ENCODE measurements at places on chromosomes 7 and 10.

- DNase-seq: peak; percentile 60
Measured at GRCh38 chr10:33376976-33377657, 42.6 kb upstream of the NRP1 start.

- DNase-seq: no peak
Measured at GRCh38 chr7:91459539-91459938, 195.3 kb downstream of the FZD1 start.

DNA sequence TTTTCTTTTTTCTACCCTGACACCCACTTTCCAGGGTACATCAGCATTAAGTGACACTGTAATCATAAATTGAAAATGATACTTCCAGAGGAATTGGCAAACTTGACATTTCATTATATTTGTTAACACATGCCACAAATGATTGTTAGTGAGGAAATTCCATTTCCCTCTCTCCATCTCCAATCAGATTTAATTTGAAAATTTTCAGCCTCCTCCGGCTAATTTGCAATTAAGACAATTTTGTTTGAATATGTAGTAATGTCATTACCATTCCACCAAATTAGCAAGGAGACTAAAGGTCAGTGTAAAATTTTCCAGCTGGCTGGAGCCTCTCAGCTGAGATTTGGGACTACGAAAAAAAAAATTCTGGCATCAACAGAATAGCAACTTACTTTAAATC is 242.7 kb downstream of the FOXP2 start:
- DNase-seq: no peak

DNA sequence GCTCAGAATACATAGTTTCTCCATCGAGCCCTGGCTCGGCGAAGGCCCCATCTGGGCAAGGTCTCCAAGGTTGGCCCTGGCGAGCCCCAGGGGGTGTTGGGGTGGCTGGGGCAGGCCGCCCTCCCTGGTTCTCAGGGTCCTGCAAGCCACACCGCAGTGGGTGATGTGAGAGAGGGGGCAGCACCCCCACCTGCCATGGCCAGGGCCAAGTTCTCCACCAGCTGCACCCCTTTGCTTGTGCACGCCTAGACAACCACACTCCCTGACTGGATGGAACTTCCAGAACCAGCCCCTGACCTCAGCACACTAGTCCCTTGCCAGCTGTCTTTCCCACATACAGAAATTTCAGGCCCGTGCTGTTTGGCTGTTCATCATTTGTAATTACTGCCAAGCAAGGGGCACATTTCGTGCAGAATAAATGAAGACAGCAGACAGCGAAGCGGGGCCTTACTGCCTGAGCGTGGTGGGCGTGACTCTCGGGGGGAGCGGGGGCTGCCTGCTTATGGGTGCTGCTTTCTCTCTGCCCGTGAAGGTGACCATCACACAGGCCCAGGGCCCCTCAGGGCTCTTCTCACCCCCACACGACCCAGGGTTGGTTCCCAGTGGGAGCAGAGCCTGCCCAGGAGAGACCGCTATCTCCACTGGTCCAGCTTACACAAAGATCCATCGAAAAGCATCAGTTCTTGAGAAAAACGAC is 85.9 kb downstream of the ADARB2 start:
- no peak for DNase-seq

DNA sequence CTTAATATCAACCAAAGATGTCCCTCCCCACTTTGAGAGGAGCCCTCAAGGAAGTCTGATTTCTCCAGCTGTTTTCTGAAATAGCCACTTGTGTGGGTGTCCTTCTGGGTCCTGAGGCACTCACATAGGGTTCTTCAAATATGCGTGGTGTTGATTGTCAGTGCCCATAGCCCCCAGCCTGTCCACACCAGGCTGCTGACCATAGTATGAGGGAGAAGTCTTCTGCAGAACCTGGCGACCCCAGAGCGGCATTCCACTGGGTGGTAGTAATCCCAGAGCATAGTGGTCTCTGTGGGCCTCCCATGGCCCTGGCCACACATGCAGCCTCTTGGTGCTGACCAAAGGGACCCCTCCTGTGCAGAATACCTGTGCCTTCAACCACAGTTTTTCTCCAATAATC is 82.7 kb upstream of the MACROH2A2 start:
- DNase-seq: no peak

DNA sequence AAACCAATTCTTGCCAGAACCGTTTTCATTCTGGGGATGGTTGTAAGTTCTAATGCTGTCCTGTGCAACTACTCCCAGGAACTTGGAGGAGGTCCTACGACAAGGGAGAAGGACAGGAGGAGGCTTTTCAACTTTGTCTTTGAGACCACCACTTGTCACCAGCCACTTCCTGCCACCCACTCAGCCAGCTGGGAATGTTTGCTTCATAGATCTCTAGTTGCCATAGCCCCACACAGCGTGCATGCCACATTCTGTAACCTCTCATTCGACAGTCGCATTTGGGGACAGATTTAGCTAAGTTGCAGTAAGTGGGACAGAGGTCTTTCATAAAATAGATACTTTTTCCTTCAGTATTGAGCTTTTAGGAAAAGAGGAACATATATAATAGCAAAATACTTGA is 78.0 kb downstream of the TAF3 start:
- no peak for DNase-seq

- no peak for DNase-seq
Measured at GRCh38 chr7:137206770-137207169, 136.8 kb downstream of the PTN start.

DNA sequence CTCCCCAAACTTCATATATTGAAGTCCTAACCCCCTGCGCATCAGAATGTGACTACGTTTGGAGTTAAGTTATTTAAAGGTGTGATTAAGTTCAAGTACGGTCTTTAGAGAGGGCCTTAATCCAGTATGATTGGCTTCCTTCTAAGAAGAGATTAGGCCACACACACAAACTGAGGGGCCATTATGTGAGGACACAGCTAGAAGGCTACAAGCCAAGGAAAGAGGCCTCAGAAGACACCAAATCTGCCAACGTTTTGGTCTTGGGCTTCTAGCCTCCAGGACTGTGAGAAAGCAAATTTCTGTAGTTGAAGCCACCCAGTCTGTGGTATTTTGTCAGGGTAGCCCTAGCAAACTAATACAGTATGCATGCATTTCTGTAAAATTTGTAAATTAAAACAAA is 41.7 kb downstream of the REEP3 start:
- no peak for DNase-seq

- DNase-seq: no peak
Measured at GRCh38 chr7:140058517-140058916, 4.2 kb downstream of the PARP12 start.

- DNase-seq: peak; percentile 70
Measured at GRCh38 chr10:32210306-32211045, 136.5 kb downstream of the EPC1 start.

DNA sequence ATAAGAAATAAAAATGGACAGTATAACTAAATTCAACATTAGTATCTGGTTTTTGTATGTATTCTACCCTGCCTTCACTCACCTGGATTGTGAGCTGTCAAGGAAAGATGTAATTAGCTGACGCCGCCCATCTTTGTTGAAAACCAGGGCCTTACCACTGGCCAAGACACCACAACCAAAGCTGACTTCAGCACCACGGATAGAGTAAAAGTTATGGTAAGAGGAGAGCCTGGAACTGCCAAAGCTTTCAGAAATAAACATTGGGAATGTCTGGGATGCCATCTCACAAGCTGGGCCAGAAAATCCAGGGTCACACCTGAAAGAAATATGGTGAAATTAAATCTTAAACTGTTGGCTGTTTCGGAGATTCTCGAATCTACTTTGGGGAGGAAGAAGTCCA is 190.1 kb upstream of the SLC26A5 start:
- no peak for DNase-seq

DNA sequence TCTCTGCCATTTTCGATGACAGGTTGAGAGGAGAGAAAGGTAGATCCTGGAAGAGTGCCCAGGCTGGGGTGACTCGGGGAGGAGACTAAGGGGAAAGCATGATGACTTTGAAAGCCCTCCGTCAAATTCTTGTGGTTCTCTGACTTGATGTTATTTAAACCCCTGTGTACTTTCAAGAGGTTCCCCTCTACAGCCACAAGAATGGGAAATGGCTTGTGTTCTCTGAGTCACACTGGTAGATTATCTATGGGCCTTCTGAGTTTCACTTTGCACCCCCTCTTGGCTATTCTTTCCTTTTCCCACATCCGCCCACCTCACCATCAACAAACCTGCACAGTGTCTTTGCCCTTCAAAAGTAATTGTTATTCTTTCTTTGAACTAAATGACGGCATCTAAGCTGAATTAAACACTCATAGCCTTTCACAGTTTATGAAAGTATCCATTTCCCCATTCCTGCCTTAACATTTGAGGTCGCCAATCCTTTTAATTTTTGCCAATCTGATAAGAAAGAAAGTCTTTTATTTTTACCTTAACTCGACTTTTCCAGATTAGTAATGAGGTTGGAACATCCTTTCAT is 24.1 kb downstream of the PRF1 start:
- DNase-seq: peak; percentile 59

- DNase-seq: no peak
Measured at GRCh38 chr10:4154191-4154715, 369.2 kb upstream of the KLF6 start.

DNA sequence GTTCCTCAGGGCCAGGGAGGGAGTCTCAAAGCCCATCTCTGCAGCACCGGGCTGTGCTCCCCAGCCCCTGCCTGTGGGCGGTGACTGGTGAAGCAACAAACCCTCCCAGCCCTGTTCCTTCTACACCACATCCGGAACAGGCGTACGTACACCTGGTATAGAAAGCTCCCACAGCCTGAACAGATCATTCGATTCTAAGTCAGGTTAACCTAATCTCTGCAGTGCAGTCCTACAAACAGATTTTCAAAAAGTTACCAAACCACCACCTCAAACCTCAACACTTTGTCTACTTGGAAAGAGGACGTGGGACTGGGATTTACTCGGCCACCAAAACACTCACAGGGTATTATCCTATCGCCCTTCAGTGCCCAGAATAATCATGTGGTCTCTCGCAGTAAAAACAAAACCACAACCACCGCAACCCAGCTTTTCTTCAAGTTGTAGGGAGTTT is 238.4 kb downstream of the DIP2C start:
- DNase-seq: peak; percentile 39

DNA sequence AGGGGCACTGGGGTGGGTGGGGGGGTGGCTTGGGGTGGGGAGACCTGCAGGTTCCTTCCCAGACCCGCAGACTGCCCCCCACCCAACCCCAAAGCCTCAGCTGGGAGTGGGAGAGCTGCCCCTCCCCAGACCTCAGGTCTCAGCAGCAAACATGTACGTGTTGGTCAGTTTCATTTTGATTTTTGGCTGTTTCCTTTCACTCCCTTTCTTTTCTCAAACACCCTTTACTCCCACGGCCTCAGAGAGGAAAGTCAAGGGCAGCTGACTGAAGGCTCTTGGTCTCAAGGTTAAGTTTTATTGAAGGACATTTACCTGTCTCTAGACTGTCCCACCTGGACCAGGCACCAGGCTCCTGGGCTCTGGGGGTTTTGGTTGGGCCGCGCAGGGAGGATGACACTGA is 34.1 kb upstream of the HSPB1 start:
- DNase-seq: no peak

- no peak for DNase-seq
Measured at GRCh38 chr10:88121361-88121760, 257.9 kb downstream of the PTEN start.

GRCh38 chr7:117837841-117838240 is 35.4 kb downstream of the CTTNBP2 start:
- no peak for DNase-seq

GRCh38 chr10:72170263-72170662 is 45.5 kb upstream of the ANAPC16 start:
- DNase-seq: no peak

- DNase-seq: no peak
Measured at GRCh38 chr7:148958061-148958460, 70.2 kb downstream of the PDIA4 start.

GRCh38 chr7:51456-52068 is 140.8 kb upstream of the FAM20C start:
- no peak for DNase-seq

DNA sequence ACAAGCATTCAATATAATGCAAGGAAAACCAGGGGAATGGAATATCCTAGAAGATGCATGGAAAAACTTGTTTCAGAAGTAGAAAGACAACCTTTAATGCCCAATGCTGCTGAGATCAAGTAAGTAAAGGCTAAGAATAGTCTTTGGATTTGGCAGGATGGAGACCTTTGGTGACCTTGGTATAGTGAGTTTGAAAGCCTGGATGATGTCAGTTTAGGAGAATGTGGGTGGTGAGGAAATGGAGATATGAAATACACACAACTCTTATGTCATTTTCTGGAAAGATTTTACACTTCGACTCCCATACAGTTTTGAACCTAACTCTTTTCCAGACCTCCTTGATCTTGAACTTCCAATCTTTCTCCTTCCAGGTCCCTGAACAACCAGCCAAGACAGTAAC is 185.7 kb downstream of the TFEC start:
- DNase-seq: no peak
